CD4-positive, alpha-beta T cell treated with Interleukin-17A for 4 hours (primary cell): ENCODE measurements at places on chromosomes 2 and 18.

DNA sequence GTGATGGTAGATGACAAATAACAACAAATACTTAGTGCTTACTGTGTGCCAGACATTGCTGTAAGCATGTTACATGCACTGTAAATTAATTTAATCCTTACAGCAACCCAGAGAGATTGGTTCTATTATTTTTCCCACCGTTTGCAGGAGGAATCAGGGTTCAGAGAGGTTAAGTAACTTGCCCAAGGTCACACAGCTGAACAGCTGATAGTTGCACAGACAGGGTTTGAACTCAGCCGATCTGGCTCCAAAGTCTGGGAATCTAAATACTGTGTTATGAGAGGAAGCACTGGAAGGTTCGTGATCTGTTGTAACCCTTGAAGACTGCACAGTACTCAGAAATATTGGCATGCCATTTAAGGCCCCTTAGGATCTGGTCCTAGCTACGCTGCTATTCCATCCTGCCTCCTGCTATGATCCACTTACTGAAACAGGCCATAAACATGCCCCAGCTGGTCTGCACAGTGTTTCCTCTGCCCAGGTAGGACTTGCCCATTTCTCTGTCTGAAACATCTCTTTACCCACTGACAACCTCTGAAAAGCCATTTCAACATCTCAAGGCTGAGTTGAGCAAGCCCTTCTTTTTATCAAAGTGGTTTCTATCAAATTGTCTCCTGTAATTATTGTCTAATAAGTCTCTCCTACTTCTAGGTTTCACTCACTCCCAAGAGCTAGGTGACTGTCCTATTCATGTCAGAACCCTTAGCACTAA, 40.4 kb upstream of the MRPL33 start:
- DNase-seq: no peak

DNA sequence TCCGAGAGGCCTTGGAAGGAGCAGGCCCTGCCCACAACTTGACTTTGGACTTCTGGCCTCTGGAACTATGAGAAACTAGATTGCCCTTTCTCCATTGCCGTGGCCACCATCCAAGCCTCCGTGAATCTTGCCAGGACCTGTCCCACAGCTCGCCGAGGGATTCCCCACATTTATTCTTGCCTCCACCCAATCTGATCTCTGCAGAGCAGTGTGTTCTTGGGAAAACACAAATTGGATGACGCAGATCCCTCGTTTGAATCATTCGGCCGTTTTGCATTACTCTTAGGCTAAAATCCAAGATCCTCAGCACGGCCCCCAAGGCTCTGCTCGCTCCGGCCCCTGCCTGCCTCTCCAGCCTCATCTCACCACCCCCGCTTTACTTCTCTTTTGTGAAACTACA, 364.2 kb downstream of the ZNF516 start:
- DNase-seq: no peak

- no peak for DNase-seq
These were observed 202.6 kb upstream of the ID2 start for GRCh38 chr2:8479298-8479697.

GRCh38 chr2:70399046-70399445, 97.2 kb upstream of the FAM136A start:
- DNase-seq: no peak
